ENCODE measurements at places on chromosomes 1 and 21.

DNA sequence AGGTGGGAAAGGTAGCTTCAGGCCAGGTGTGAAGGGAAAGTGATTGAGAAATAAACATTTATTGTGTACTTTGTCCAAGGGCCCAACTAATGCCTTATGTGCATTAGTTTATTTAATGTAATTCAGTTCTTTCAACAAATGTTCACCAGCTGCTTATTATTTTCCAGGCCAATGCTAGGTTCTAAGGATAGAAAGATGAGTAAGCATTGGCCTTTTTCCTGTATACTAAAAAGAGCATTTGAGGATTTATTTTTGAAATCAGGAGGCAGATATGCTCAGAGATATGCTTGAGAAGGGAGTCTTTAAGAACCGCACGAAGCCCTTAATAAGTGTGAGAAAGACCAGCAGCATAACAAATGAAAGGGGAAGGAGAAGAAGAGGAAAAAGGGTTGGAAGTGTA is 32.0 kb downstream of the CLCA1 start:
- DNase-seq = no peak

- no peak for DNase-seq
Observed at GRCh38 chr1:173101589-173101988, 50.8 kb upstream of the TNFSF18 start.

DNA sequence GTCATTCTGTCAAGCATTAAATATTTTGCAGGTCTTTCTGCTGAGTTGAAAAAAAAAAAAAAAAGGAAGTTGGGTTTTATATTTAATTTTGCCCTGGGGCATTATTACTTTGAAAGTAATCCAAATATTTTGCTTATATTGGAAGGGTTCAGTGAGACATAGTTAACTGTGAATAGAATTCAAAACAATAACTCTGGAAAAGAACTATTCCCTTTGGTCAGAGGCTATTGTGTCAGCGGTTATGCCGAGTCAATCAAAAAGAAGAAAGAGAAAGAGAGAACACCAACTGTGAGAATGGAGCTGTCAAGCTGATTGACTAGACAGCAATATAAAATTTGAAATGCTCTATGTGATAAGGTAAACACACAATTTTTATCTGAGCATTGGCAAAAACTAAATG is 761.7 kb downstream of the ADGRL2 start:
- no peak for DNase-seq

DNA sequence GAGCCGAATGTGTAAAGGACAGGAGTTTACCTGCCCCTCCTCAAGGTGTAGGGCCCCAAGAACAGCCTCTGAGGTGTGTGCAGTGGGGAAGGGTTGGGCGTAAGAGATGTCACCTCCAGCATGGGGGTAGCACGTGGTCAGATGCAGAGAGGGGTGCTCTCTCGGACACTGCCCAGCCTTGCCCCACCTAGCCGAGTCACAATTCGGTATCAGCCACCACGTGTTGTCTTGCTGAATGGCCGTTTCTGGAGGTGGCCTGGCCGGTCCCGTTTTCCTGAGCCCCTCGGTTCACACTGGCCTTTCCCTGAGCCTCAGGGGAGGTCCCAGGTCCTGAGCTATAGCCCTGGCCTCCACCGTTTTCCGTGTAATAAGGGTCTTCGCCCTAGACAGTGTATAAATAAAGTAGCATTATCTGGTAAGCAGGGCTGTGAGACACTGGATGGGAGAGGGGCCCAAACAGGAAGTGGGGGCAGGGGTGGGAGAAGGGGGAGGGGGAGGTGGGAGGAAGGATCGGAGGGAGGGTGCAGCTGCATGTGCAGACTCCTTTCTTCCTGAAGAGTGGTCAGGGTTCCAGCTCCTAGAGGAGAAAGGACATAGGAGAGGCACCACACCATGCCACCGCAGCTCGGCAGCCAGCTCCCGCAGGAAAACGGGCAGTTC is 23.3 kb downstream of the CD34 start:
- DNase-seq = no peak

DNA sequence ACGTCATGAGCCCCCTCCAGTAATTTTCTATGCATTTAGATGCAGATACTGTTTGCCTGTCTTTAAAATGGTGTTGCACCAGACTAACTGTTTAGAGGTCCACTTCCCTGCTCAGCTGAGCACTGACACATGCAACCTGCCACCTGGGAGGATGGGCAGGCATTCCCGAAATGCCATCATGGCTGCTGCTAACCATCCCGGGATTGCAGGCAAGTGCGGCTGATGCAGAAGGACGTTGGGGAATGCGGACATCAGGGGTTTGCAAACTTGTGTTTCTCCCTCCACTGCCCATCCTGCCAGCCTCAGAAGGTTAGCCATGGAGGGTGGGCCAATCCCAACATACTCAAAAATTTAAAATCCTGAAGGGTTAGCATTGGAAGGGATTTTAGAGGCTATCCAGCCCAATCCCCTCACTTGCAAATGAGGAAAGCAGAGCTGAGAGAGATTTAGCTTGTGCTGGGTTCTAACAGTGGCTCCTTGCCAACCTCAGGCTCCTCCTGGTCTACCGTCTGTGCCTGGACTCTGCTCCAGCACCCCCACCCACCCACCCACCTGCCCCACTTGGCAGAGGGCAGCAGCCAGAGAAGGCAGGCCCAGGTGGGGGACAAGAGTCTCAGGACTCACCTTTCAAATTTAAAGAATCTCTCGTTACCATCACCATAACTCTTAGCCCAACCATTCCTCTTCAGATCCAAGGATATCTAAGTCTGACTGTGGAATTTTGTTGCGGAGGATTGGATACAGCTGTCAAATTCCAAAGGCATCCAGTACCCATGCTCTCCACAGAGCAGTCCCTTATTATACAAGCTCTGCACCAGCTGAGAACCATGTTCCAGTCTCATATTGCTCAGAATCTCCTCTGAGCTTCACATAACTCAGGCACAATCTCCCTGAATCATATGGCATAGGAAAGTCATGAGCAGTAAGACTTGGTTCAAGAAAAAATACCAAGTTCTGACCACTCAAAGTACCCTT is 34.2 kb downstream of the HIVEP3 start:
- no peak for DNase-seq

DNA sequence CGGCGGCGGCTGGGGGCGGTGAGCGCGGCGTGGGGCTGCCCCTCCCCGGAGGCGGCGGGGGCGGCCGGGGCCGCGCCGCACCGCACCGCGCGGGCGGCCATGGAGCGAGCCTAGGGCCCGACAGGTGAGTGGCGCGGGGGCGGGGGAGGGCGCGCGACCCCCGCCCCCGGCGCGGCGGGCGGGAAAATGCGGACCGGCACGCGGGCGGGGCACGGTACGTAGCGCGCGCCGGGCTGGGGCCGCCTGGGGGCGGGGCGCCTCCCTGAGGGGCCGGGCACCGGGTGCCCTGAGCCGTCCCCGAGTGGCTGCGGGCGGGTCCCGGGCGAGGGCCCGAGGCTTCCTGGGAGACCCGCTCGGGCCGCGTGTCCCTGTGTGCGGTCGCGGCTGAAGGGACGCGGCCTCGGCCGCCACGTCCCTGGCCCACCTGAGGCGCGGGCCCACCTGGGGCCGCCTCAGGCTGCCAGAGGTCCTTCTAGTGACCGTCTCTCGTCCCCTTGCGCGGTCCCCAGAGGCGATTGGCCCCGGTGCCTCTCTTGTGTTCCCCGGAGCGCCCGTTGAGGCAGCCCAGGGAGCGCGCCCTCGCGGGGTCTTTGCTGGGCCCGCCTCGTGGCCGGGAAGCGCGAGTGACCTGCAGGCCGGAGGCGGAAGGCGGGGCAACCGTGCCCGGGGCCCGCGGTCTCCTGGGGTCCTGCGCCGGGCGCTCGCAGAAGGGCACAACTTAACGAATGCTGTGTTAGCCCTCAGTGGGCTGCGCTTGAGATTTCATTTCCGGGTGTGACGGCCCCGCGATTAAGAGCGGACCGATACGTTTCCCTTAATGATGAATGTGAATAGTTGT is 500 bp downstream of the FAM20B start:
- peak; percentile 56 for DNase-seq

DNA sequence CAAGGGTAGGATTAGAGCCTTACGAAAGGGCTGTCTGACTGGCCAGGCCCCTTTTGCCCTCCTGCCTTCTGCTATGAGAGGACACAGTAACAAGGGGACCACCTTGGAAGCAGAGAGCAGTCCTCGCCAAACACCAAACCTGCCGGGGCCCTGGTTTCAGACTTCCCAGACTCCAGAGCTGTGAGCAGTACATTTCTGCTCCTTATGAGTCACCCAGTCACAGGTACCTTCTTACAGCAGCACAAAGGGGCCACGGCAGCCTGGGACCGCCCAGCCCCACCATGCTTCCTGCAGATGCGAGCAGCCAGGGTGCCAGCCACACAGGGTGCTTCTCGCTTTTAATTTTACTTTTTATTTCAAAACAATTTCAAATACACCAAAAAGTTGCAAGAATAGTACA is 17.2 kb upstream of the POFUT2 start:
- DNase-seq = no peak

DNA sequence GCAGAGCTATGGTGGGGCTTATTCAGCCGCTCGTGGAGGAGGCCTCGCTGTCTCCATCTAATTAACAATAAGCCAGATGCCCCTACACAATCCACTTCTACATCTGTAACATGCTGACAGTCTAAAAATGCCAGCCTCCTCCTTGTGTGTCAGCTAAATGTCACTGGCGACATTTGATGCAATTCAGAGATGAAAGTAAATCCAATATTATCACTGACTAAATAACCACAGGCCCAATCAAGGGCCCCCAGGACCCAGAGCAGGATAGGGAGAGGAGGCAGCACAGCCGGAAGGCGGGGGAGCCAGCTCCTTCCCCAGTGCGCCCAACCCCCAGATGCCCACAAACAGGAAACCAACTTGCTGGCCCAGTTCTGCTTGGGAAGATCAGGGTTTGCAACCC is 76.6 kb downstream of the DMRTA2 start:
- no peak for DNase-seq

GRCh38 chr1:173469656-173470055 is 7.5 kb upstream of the PRDX6 start:
- DNase-seq = no peak

- DNase-seq = no peak
Observed at GRCh38 chr1:84479998-84480397, 932 bp downstream of the RPF1 start.

GRCh38 chr1:165666152-165666825 is 32.1 kb downstream of the ALDH9A1 start:
- DNase-seq = no peak

GRCh38 chr1:183987593-183988318 is 49.8 kb downstream of the COLGALT2 start:
- no peak for DNase-seq

- DNase-seq = no peak
Observed at GRCh38 chr1:53728196-53728595, 10.8 kb downstream of the GLIS1 start.

- no peak for DNase-seq
Observed at GRCh38 chr1:98854137-98854536, 150.5 kb downstream of the PLPPR5 start.

DNA sequence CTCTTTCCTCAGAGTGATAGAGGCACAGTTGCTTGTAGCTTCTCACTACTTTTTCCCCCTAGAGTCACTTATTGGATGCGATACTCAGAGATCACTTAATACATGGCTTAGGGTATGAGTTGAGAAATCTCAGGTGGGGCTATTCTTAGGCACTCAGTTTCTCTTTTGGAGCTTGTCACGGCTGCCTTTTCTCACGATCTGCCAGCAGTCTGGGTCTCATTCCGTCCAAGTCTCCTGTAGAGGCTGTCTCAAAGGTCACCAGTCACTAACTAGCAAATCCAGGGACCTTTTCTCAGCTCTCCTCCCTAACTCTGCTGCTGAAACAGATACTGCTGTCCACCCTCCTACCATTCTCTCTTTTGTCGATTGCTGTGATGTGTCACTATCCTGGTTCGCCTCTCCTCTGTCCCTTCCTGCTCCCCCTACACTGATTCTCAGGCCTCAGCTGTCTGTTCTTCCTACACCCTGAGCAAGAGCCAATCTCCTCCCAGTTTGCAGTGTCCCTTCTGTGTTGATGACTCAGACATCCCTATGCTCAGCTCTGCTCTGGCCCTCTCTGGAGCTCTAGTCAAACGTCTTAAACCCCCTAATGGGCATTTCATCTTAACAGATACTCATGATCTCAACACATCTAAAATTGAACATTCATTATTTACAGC is 12.4 kb downstream of the ATP1A2 start:
- DNase-seq = peak; percentile 73
